ENCODE measurements at places on chromosomes 1 and 21.

DNA sequence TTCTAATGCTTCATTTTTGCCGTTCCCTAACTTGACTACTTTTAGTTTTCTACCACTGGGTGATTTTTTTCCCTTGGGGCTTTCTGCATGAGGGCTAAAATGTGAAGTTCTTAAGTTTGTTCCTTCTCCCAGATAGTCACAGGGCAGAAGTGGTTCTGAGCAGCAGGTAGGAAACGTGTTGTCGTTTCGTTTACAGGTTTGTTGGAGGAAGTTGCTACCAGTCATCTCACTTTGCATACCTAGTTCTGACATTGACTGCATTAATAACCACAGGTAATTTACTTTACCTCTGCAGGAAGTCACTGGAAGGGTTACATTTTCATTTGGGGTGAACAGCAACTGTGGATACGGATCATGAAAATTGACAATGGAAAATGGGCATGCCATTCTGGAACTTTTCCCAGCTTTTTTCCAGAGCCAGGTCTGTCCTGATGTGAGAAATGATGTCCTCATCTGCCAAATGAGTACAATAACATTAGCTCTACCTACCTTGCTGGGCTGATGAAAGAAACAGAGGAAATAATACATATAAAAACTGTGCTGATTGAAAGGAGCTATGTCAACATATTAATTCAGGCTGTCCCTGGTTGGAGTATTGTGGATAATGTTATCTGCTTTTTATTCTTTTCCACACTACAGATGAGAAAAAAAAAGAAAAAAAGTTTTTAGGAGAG, 94.2 kb downstream of the DISC1 start:
- no peak for DNase-seq

- DNase-seq: no peak
Measured at GRCh38 chr1:151867765-151868411, 14.4 kb upstream of the THEM5 start.

- no peak for DNase-seq
Measured at GRCh38 chr1:53249706-53250105, 11.4 kb upstream of the MAGOH start.

GRCh38 chr1:2974701-2975301, 46.5 kb upstream of the ACTRT2 start:
- peak; percentile 23 for DNase-seq

DNA sequence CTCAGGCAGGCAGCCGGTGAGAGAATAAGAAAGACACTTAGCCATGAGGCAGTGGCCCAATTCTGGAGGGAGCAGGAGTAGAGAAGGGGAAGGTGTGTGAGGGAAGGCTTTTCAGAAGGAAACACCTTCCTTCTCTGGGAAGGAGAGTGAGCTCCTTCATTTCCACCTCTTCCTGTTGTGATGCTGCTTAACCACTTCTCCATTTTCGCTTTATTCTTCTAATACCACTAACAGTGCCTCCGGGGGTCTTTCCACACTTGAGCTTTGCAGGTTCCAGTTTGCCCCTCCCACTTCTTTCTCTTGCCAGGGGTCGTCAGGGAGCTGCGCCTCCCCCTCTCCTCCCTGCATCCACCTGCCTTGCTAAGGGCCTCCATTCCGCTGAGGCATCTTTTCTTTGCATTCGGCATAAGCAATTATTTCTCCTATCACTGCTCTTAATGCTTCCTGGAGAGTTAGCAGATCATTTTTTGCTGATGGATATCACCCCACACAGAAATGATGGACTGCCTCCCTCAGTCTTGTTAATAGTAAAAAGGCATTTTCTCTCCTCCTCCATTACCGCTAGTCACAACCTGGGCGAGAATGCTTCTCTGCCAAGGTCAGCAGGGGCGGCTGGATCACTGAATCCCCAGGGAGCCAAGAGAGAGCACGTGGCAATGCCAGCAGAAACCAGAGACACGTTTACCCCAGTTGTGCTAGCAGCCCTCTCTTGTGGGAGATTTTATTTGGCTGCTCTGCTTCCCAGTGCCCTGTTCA, 74.8 kb downstream of the ELAVL4 start:
- DNase-seq: no peak

- peak; percentile 83 for DNase-seq
Measured at GRCh38 chr1:224380003-224380402, 23.3 kb downstream of the CNIH4 start.

GRCh38 chr1:169546087-169546995, 39.9 kb downstream of the F5 start:
- peak; percentile 66 for DNase-seq

- peak; percentile 79 for DNase-seq
Measured at GRCh38 chr1:45306319-45306718, 20.4 kb upstream of the HPDL start.

- DNase-seq: no peak
Measured at GRCh38 chr1:174414203-174414602, 33.6 kb upstream of the GPR52 start.

GRCh38 chr1:173545688-173546087, 57.2 kb downstream of the SLC9C2 start:
- DNase-seq: no peak

GRCh38 chr1:243917863-243918565, 68.0 kb upstream of the AKT3 start:
- DNase-seq: no peak

- no peak for DNase-seq
Measured at GRCh38 chr1:192737306-192737705, 71.5 kb upstream of the RGS2 start.

DNA sequence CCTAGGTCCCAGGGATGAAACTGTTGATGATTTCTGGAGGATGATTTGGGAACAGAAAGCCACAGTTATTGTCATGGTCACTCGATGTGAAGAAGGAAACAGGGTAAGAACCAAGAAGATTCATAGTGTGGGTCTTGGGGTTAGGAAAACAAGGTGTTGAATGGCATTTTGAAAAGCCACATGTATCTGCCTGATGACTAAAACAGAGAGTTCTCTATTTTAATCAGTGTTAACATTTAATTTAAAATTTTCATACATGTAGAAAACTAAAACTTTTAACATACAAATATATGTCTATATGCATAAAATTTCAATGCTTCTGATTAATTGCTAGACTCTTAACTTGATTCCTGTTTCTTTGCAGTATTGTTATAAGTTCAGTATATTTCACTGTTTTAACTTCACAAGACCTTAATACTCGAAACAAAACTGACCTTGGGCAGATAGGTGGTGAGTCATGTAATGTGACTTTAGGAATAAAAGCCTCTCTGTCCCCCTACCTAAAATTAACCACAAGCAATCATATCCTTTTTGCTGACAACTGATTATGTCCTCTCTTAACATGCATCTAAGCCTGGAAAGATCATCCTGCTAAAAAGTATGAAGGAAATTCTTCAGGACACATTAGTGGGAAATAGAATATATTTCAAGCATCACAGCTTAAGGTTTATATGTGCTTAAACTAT, 95.6 kb downstream of the PTPRC start:
- DNase-seq: no peak

DNA sequence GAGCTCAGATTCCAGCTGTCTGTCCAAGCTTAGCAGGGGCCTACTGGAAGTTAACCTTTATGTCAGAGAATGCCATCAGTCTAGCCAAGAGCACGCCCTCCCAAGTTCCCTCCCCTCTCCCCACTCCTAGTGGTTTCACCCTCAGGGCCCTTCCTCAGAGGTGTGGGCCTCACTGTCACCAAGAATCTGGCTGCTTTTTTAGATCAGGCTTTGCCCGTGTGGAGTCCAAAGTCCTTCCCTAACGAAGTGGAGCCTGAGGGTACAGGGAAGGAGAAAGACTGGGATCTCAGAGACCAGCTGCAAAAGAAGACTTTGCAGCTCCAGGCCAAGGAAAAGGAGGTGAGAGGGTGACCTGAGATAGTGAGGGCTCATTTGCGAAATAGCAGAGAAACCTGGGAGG, 4.1 kb downstream of the C1orf74 start:
- DNase-seq: no peak

- no peak for DNase-seq
Measured at GRCh38 chr21:37732927-37733326, 183.3 kb downstream of the KCNJ6 start.

DNA sequence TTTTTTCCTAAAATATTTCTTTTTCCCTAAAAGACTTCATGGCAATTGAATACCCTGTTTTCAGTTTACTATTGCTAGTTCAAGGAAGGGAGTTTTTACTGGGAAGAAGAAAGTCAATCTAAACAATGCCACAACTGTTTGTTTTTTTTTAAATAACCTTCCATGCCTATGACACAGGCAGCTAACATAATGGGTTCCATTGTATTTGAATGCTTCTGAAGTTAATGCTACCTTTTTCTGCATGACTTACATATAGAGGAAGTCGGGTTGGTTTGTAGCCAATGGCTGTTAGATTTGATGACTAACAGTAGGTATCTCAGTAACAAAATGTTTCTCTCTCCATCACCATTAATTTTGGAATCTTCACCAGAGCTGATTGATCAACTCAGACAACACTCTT, 134.0 kb downstream of the KIF26B start:
- DNase-seq: no peak

DNA sequence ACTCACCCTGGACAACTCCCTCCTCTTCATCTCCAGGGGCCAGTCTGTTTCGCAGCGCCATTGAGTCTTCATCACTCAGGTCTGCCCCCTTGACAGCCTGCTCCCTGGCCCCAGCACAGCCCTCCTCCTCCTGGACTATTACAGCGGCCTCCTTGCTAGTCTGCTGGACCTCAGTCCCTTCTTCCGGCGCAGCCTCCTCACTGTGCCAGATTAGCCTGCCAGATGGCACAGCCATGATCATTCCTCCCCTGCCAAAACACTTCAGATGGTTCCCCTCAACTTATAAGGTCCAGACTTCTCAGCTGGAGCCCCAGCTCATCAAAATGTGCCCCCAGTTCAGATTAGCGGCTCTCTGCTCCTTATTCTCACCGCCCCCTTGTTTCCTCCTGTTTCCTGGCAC, 7.0 kb upstream of the CELSR2 start:
- no peak for DNase-seq

DNA sequence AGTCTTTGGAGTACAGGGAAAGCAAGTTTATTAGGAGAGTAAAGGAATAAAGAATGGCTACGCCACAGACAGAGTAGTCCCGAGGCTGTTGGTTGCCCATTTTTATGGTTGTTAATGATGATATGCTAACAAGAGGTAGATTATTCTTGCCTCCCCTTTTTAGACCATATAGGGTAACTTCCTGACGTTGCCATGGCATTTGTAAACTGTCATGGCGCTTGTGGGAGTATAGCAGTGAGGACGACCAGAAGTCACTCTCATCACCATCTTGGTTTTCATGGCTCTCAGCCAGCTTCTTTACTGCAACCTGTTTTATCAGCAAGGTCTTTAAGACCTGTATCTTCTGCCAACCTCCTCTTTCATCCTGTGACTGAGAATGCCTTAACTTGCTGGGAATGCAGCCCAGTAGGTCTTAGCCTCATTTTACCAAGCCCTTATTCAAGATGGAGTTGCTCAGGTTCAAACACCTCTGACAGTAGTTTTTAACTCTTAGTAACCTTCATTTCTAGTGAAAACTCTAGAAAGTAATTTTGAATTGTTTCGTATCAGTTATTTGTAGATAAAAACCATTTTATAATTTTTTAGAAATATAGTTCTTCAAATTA, 26.2 kb downstream of the TCP10L start:
- DNase-seq: no peak

DNA sequence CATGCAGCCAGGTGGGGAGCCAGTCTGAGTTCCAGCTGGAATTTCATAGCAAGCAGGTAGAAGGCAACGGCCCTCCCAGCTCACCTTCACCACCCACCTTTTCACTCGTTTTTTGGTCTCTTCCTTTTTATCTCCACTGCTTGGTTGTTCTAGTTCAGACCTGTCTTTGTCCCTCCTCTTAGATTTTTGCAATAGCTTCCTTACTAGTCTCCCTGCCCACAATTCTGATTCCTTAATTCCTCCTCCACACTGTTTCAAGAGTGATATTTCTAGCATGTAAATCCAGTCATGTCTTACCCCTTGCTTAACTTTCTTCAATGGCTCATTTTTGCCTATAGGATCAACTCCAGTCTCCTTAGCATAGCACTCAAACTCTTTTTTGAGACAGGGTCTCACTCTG, 119.6 kb downstream of the TMEM53 start:
- DNase-seq: no peak

GRCh38 chr21:28776251-28776650, 216.4 kb downstream of the LTN1 start:
- DNase-seq: peak; percentile 43

GRCh38 chr1:177077734-177078499, 86.6 kb downstream of the ASTN1 start:
- DNase-seq: no peak

- no peak for DNase-seq
Measured at GRCh38 chr1:22457345-22457744, 5.7 kb downstream of the ZBTB40 start.

DNA sequence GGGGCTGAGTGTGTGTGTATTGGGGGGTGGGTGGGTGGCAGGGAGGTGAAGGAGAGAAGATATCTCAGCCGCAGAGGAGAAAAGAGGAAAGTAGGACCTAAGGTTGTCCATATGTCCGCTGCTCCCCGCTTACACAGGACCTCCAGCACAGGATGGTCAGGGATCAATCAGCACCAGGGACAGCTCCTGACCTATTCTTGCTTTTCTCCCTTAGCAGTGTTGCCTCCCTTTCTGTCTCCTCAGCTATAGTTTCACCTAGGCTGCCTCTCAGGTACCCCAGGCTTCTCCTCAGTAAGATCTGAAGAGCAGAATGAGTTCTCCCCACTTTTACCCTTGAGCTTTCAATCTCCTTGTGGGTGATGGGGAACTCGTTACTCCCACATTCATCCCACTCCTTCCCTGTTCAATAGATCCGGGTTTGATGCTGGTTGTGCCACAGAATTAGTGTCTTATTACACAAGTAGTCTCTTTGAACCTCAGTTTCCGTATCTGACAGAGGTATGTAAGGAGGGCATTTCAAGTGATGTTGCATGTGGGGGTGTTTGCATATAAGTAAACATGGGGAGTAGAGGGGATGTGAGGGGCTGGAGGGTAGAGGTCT, 1.4 kb upstream of the DPH2 start:
- peak; percentile 60 for DNase-seq

DNA sequence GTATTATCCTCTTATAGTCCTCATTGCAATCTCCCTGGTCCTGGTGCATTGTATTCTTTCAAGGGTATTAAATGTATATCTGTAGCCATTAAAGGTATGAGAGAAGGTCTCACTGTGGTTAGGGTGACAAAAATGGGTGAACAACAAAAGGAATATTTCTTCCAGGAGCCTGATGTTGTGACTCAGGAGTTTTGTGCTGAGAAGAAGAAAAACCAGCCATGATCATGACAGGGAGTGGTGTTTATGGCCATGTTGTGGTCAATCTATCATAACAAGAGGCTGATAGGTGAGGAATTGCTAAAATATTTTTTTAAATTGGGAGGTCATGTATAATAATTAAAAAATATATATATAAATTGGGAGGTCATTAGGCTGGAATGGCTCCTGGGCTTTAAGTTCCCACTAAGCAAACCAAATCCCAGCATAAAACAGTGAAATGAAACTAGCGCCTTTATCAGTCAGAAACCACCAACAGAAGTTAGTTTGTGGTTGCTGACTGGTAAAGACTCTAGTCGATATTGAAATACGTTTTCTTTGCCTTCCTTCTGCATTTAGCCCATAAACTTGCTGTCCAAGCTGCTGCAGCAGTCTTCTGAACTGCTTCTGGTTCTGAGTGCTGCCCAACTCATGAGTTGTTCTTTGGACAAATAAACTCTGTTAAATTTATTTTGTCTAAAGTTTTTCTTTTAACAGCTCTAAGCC, 60.3 kb downstream of the TBX19 start:
- DNase-seq: peak; percentile 61

Data from activated CD8-positive, alpha-beta memory T cell treated with anti-CD3 and anti-CD28 coated beads, Interleukin-2, amount 10 ng/mL, durations not matched to agents 7 days and 5 days (primary cell).